Activated T-helper 17 cell treated with anti-CD3 and anti-CD28 coated beads, Interleukin-2, amount 50 U/mL, for 72 hours (primary cell): ENCODE measurements at places on chromosomes 2 and 18. TPM values are rescaled to one million over a fixed set of nuclear protein-coding genes. Genes with fewer than 3 reads are reported as not detected.

Gene FAM124B
- 1.1 TPM for total RNA-seq

GRCh38 chr2:235988271-235989015, 179.7 kb downstream of the GBX2 start:
- no peak for ATAC-seq

- no peak for ATAC-seq
These were observed 25.3 kb downstream of the CROCC2 start for GRCh38 chr2:240931319-240931949.

DNA sequence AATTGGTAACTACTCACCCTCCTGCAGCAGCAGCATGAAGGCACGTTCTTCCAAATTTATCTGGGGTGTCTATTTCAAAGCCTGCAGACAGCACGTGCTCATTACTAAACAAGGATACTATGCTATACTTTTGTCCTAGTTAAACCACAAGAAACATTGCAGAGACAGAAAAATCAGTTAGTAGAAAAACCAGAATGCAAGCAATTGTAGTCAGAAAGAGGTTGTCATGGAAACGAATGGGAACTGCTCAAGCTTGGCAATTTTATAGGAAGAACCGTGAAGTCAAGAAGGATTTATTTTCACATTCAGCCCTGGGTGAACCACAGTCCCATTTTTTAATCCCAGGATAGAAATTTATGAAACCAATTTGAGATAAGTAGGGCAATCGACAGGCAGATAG, 162.2 kb upstream of the PGAP1 start:
- ATAC-seq = no peak

DNA sequence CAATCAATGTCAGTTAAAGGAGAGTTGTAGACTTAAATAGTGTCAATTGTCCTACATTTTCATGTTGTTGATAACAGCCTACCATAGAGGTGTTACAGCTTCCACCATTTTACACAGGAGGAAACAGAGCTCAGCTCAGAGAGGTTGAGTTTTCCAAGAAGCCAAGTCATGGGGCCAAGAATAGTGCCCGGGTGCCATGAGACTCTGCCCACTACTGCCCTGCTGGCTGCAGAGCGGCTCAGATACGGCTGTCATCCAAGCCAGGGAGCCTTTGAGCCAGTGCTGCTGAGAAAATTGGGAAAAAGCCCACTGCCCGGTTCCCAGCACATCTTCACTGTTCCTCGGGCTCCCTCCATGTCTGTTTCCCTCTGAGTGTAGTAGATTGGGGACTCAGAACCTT, 22.0 kb downstream of the RAB12 start:
- ATAC-seq = no peak

DNA sequence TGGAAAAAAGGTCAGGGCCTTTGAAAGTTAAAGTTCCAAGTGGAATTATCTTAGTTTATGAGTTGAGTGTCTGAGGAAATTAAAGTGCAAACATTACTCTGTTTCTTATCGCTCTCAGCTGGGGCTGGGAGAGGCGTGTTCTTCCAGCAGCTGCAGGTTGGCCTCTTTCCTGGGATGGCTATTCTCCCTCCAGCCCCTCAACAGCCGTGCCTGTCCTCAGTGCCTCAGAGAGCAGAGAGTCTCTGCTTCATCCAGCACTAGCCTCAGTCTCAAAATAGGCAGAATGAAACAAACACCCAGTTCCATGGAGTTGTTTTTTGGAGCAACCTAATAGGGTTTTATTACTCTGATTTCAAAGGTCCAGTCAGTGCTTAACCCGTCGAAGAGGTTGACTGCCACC, 298.1 kb downstream of the GALR1 start:
- no peak for ATAC-seq

DNA sequence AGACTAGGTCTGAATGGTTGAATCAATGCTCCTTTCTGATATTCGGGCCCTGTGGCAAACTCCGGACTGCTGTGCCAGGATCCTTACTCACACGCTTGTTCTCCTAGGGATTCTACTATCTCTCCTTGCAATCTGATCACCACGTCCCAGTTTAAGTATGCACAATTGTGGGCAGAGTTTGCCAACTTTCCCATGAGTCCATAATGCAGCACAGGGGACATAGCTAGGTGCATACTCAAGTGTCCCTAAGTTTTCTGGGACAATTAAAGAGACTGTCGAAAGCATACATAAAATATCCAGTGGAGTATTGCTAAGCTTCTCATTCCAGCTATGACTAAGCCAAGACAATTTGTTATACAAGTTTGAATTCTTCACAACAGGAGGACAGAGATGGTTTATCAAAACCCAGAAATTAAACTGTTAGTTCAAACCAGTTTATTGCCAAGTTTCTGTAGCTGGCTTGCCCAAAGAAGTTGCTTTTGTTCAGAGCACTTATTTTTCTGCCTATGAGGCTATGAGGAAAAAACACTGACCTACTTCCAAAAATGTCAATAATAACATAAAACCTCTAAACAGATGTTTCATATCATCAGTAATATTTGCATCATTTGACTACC, 136.1 kb downstream of the EXOC6B start:
- no peak for ATAC-seq

DNA sequence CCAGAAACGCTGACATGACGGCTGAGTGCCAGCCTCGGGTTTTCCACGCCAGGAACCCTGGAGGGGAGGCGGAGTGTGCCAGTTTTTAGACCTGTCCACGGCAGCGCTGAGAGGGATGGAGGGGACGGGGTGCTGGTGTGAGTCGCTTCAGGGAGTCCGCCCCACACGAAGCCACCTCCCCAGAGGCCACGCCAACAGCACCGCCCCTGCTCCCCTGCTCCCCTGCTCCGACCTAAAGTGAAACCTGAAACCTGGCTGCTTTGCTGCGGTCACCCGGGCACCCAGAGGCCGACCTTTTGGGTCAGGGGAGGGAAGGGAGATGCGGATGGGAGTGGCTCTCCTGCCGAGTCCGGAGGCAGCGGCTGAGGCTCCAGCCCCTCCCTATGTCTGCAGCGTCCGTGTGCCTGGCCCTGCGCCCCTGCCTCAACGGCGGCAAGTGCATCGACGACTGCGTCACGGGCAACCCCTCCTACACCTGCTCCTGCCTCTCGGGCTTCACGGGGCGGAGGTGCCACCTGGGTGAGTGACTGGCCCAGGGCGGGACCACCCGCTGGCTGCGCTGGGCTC, 38.1 kb downstream of the SNED1 start:
- ATAC-seq = peak; percentile 90

DNA sequence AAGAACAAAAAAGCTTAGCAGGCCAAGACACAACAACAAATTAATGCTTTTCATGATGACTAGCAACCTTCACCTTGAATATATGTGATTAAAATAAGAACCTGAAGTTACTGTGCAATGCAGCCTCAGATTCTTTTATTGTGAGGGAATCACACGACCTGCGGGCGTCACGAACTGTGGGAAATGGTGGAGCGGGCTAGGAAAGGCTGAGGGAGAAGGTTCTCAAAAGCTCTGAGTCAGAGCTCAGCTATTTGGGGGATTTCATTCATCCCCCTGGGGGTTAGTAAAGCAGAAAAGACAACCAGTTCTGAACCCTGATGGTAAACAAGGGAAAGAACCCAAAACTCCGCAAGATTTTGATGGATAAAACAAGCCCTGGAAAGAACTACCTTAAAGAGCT, 89.3 kb upstream of the NCKAP5 start:
- no peak for ATAC-seq

GRCh38 chr2:216429428-216429827, 17.1 kb downstream of the SMARCAL1 start:
- ATAC-seq = no peak

- ATAC-seq = no peak
These were observed 78.8 kb upstream of the LYPD6B start for GRCh38 chr2:148959745-148960144.
